ENCODE measurements at places on chromosomes 2 and 18.

GRCh38 chr2:215751200-215751910 is 262.0 kb downstream of the MREG start:
- no peak for DNase-seq

DNA sequence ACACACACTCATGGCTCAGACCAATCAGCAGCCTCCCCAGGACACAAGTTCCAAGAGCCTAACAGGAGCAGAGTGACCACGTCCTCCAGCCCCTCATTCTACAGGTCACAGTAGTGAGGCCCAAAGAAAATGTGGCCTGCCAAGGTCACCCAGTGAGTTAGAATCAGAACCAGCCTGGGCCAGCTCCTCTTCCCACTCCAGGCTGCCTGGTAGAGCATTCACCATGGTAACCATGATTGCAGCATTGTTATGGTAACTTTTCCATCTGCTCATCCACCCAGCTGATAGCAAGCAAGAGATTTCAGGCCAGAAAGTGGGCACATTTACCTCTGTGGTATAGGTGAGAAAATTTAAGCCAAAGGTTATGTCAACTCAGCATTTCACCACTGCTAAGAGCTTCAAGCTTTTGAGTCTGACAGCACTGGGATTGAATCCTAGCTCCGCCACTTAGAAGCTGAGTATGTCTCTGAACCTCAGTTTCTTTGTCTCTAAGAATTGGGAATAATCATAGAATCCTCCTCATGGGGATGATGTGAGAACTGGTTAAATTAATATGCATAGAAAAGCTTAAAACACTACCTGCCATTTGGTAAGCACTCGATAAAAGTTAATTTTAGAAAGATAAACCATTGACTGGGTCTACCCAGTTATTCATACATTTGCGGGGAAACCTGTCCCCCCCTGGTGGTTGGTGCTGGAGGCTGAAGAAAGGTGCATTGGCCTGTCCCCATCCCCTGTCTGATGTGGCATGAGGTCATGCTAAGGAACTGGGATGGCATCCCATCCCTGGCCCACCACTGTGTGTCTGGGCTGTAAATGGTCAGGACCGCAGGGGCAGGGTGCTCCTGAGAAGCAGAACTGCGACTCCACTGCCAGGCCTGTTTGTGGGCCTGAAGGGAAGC is 181.5 kb downstream of the KLHL29 start:
- DNase-seq: peak; percentile 41

GRCh38 chr18:33653231-33653630 is 75.2 kb downstream of the ASXL3 start:
- DNase-seq: no peak

DNA sequence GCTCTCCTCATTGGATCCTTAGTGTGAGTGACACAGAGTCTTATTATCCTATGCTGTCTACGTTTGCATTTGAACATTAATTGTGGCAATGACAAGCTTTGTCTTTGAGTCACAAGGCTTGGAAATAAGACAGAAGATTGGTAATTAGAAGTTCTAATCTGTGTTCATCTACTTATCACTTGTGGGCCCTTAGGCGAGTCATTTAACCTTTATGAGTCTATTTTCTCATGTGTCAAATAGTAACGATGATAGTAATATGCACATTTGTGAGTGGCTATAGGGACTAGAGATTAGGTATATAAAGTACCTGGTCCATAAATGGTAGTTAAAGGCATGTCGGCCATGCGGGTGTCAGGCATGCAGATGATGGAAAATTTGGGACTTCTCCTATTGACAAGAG is 105.6 kb upstream of the NABP1 start:
- no peak for DNase-seq

DNA sequence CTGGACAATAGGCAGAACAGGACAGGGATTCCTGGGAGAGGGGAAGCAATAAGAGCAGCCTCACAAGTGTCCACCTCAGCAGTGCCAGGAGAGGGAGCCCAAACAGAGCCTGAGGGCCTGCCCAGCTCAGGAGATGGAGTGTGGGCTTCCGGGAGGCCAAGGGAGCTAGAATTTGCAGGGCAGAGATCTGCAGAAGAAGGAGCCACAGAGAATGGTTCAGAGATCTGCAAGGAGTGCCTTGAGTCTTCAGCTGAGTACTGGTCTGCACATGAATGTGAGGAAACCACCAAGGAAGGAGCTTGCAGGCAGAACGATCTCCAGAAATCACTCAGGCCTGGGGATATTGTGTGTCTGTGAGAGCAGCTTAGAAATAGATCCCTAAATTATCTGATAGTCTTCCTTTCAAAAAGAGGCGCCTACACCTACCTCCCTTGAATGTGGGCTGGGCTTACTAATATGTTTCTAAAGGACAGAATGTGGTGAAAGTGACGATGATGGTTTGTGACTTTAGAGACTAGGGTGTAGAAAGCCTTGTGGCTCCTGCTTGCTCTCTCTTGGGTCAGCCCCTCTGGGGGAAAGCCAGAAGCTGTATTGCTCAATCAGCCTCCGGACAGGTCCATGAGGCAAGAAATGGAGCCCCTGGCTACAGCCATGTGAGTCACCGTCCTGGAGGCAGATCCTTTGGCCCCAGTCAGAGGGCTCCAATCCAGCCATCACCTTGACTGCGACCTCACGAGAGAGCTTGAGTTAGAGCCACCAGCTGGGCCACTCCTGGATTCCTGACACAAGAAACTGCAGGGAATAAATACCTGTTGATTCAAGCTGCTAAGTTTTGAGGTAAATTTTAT is 7.6 kb upstream of the LPIN1 start:
- no peak for DNase-seq

- DNase-seq: no peak
These were observed 293.1 kb upstream of the ID2 start for GRCh38 chr2:8388781-8389180.

GRCh38 chr2:128159437-128159836 is 68.4 kb downstream of the UGGT1 start:
- DNase-seq: no peak

GRCh38 chr18:10926621-10927161 is 222.7 kb downstream of the PIEZO2 start:
- no peak for DNase-seq

- DNase-seq: no peak
These were observed 35.5 kb downstream of the TGIF1 start for GRCh38 chr18:3485153-3486149.

DNA sequence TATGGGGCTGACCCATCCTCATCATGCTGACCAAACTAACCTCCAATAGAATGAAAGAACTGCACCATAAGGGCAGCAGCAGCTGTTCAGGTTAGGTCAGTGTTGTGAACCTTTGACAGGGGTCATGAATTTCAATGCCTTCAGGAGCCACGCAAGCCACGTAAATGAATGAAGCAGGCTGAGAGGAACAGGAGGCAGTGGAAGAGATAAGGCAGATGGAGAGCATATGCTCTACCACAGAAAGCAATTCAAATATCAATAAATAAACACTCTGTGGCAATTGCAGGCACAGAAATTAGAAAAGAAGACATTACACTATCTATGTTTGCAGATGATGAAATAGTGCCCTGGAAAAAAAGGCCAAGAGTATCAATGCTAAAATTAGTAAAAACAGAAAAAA is 56.3 kb downstream of the SCG2 start:
- no peak for DNase-seq

DNA sequence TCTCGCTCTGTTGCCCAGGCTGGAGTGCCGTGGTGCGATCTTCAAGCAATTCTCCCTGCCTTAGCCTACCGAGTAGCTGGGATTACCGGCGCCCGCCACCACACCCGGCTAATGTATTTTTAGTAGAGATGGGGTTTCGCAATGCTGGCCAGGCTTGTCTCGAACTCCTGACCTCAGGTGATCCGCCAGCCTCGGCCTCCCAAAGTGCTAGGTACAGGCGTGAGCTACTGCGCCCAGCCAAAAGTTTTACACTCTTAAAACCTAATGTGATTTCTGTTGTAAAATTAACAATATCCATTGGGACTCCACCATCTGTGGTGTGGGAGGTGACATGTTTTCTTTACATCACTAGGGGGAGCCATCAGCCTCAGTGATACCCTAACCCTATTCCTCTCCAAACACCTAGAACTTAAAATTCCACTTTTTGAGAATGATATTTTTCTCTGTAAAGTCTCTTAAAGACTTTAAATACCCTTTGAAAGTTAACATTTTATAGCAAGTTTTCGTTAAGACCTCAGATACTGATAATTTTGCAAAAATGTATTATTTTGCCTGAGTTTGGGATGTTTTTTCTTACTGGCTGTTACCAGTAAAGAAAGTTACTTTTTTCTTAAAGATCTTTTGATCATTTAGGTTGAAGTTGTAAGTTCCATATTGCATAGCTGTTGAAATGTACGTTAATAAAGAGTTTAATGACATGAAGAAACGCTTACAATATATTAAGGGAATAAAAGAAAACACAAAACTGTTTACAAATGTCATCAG is 11.6 kb upstream of the EIF2AK2 start:
- DNase-seq: peak; percentile 33

DNA sequence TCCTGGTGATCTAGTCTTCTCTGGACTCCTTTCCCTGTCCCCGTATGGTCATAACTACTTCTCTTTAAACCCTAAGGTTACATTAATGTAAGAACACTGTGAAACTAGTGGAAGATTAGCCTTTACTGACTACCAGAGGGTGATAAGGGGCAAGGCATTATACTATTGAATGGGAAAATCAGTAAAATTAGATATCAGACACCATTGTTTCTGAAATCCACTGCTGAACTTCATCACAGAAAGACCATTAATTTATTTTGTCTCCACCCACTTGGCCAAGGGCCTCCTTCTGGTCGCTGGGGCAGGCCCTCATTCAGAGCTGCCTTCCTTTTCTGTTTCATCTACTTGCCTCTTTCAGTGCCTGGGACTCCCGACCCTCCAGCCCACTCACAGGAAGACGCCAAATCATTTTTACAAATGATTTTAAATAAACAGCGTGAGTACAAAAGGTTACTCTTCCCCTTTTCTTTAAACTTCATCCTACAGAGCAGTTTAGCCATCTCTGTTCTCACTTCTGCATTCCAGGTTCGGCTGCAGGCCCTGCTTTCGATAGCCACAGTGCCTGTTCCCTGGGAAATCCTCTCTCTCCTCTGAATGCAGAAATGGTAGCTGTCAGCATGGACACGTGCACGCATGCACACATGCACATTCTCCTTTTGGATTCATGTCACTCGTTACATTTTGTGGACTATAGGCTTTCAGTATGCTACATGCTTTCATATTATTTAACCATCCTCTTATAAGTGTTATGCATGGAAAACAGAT is 70.3 kb upstream of the DOCK10 start:
- no peak for DNase-seq

- DNase-seq: no peak
These were observed 17.4 kb downstream of the ZNF532 start for GRCh38 chr18:58882044-58882443.

DNA sequence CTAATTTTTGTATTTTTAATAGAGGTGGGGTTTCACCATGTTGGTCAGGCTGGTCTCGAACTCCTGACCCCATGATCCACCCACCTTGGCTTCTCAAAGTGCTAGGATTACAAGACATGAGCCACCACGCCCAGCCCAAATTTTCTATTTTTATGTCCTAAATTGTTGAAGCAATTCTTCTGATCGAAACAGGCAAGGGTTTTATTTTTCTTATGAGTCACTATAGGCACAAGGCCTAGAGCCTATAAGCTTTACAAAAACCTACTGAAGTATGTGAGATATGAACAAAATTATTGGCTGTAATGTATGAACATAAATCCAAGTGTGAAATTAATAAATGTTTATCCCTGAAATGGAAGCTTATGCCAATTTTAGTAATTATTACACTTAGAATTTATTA is 464.2 kb upstream of the NRP2 start:
- no peak for DNase-seq

GRCh38 chr18:44815108-44815507 is 134.4 kb downstream of the SETBP1 start:
- no peak for DNase-seq

DNA sequence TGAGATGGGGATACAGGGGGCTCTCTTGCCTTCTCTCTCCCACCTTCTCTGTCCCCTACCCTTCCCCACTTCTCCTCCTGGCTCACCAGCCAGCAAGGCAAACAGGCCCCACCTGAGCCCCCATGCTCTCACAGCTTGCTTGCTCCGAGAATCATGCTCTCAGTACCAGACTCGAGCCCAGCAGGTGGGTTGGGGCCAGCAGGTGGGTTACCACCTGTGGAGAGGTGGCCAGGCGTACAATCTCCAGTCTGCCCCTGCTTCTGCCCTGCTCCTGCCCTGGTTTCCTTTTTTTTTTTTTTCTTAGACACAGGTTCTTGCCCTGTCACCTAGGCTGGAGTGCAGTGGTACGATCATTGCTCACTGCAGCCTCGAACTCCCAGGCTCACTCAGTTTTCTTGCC is 214.5 kb downstream of the SH3RF3 start:
- DNase-seq: no peak

- DNase-seq: no peak
These were observed 451.4 kb downstream of the TMX3 start for GRCh38 chr18:68263481-68263880.

GRCh38 chr18:25102662-25103061 is 249.3 kb downstream of the ZNF521 start:
- DNase-seq: no peak

DNA sequence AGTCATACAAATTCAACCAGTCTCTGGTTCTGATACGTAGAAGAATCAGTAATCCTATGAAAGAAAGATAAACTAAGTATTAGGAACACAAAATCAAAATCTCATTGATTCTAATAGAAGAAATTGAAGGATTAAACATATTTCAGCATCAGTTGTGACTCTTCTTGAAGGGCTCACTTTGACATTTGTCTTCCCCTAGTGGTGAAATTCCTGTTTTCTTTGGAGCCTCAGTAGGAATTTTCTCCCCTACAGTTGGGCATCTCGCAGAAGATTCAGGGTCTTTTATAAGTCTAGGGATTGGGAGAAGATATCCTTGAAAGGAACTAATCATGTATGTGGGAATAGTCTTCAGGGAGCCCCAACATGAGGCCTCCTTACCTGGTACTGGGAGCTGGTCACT is 2.8 kb upstream of the CRYGB start:
- no peak for DNase-seq

DNA sequence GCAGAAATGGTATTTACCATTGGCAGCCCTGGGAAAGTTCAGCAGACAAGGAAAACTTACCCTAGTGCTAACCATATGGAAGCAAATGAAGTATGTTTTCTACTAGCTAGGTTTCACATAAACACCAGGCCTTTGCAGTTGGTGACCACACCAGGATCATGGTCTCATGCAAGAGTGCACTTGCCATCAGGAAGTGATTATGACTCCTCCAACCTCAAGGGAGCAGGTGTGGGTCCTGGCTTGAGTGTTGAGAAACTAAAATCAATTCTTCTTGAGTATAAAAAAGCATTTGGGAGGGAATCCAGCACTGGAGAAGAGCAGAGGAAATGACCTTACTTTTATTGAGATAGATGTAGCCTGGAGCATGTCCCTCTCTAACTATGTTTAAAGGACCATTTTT is 56.8 kb upstream of the SPAG16 start:
- DNase-seq: no peak

GRCh38 chr2:112959109-112959812 is 18.5 kb upstream of the IL36G start:
- DNase-seq: no peak

- DNase-seq: no peak
These were observed 63.4 kb downstream of the SPATS2L start for GRCh38 chr2:200369886-200370285.

GRCh38 chr2:212465456-212465855 is 73.1 kb downstream of the ERBB4 start:
- DNase-seq: no peak
